ENCODE measurements at places on chromosomes 7 and 10.
A peak's percentile ranks its signal among the peaks of the same experiment; 100 is the strongest.

DNA sequence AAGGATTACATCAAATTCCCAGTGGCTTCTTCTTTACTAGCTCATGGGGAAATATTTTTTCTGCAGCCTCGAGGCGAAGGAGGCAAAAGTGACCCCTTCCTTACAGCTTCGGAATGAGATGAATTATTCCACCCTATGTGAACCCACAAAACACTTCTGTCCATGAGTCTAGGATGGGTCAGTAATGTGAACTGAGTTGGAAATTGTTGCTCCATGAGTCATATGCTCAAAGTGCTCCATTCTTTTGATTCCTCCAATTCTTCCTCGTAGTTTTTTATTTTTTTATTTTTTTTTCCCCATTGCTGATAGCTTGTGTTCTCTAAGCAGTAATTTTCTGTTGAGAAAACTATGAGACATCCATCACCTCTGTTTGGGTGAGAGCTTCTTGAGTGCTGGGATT is 31.7 kb upstream of the FAM204A start:
- no peak for DNase-seq

- DNase-seq: no peak
These were observed 62.8 kb downstream of the PODXL start for GRCh38 chr7:131493581-131493980.

- DNase-seq: no peak
These were observed 19.1 kb upstream of the KCNK18 start for GRCh38 chr10:117178190-117178589.

DNA sequence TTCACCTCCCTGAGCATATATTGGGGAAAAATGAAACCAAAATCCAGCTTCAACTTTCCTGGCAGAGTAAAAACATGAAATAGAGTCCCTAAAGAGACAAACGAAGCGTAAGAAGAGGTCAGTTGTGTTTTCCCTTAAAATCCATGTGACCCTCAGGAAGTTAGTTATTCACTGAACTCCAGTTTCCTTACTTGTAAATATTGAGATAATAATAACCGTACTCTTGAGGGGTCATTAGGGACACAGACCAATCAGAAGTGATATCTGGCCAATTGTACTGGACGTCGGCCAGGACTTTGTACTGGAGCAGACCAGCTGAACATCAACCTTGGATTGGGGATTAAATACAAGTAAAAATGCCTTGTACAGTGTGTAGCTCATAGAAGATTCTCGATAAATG is 167.0 kb downstream of the GATA3 start:
- DNase-seq: peak; percentile 52

- DNase-seq: no peak
These were observed 242.1 kb upstream of the KCND2 start for GRCh38 chr7:120030876-120031275.

DNA sequence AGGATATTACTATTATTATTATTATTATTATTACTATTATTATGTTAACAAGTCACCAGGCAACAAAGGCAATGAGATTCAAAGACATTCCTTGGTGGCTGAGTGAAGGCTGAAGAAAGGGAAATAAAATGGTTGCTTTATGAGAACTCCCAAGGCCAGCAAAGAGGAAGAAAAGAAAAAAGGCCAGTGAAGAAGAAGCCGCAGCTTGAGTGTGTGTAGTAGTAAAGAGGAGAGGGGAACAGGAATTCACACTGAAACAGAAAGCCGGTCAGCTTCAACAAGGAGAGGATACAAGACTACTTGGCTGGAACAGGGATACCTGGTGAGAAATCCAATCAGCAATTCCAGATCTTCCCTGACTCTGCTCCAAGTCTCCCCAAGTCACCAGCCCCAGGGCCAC is 42.4 kb downstream of the PLXNA4 start:
- DNase-seq: no peak

DNA sequence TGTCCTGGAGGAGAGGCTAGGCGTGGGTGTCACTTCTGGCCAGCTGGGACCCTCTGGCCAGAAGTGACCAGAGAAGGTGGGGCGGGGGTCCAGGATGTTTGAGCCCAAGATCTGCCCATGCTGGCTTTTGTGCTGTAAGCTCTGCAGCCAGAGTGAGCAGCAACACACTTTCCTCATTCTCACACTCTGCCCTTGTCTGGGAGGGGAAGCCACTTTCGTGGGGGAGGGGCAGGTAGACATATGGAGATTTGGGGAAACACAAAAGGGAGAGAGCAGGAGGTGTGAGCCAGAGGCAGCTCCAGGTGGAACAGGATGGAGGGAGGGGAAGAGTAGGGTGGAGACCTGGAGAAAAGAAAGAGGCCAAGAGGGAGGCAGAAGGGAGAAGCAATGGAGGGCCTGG is 31.5 kb upstream of the ADCYAP1R1 start:
- no peak for DNase-seq

- DNase-seq: no peak
These were observed 332.1 kb upstream of the CELF2 start for GRCh38 chr10:10685566-10685965.

DNA sequence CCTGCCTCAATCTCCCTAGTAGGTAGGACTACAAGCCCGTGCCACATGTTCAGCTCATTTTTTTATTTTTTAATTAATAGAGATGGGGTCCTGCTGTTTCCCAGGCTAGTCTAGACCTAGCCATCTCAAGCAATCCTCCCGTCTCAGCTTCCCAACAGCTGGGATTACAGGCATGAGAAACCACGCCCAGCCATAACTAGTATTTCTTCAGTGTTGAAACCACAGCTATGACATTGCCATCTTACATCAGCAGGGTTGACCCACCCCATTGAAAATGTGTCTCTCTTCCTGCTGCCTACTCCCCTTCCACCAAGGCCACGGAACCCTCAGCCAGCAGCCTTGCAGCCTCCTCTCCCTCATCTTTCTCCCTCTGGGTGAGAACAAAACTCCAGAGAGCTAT is 62.1 kb upstream of the ZNF746 start:
- no peak for DNase-seq

DNA sequence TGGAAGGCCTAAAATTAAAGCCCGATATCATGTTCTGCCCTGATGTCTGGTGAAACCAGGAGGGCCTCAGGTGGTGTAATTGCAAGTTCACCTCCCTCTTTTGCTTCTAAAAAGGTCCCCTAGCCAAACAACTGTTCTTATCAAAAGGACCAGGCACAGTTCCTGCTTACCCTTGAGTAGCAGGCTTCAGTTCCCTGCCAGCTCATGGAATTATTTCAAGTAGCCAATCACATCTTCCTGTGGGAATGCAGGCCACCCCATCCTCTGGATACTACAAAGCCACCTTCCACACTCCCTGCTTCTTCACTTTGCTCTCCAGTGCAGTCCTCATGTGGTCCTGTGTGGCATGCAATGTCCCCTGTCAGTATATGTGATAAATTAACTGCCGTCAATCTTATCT is 97.7 kb upstream of the GALNT17 start:
- no peak for DNase-seq

DNA sequence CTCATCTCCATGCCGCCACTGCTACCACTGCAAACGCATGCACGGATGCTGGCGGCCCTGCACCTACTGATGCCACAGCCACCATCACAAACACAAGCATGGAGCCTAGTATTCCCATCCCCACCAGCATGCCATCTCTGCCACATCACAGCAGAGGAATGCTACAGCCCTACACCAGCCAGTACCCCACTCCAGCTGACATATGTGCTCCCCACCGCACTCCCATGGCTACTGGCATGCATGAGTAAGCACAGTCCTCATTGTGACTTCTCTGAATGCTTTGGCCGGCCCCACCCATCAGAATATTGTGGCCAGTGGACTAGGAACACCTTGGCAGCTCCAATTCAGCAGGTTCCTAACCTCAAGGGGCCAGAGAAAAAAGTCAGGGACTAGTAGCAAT is 705.5 kb downstream of the POM121L12 start:
- DNase-seq: no peak

GRCh38 chr7:9488555-9488954 is 1055.1 kb downstream of the NXPH1 start:
- DNase-seq: no peak

GRCh38 chr10:21724687-21725367 is 190.8 kb downstream of the MLLT10 start:
- peak; percentile 98 for DNase-seq

- DNase-seq: peak; percentile 60
These were observed 14.8 kb downstream of the CYP3A7 start for GRCh38 chr7:99719996-99720769.

- DNase-seq: no peak
These were observed 3.8 kb upstream of the MKI67 start for GRCh38 chr10:128130051-128130450.

GRCh38 chr10:452512-453426 is 236.7 kb downstream of the DIP2C start:
- no peak for DNase-seq

- DNase-seq: no peak
These were observed 257.1 kb upstream of the KIAA1217 start for GRCh38 chr10:23951841-23952240.

- no peak for DNase-seq
These were observed 64.9 kb downstream of the NPTX2 start for GRCh38 chr7:98681951-98682350.

DNA sequence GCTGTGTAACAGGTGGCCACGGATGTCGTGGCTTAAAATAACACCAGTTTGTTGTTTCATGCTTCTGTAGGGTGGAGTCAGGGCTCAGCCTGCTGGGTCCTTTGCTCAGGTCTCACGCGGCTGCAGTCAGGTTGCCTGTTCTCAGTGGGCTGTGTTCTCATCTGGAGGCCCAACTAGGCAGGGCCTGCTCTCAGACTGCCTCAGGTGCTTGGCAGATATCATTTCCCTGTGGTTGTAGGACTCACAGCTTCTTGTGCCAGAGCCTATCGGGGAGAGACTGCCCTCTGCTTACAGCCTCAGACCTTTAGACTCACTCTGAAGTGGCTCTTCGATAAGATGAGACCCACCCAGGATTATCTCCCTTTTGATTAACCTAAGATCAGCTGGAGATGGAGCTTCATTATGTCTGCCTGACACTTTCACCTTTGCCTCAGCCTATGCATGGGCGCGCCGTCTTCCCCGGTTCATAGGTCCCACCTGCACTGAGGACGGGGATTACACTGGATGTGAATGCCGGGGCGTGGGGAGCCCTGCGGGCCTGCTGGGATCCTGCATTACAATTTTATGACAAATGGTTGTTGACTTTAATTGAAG is 55.3 kb downstream of the INPP5A start:
- DNase-seq: no peak

DNA sequence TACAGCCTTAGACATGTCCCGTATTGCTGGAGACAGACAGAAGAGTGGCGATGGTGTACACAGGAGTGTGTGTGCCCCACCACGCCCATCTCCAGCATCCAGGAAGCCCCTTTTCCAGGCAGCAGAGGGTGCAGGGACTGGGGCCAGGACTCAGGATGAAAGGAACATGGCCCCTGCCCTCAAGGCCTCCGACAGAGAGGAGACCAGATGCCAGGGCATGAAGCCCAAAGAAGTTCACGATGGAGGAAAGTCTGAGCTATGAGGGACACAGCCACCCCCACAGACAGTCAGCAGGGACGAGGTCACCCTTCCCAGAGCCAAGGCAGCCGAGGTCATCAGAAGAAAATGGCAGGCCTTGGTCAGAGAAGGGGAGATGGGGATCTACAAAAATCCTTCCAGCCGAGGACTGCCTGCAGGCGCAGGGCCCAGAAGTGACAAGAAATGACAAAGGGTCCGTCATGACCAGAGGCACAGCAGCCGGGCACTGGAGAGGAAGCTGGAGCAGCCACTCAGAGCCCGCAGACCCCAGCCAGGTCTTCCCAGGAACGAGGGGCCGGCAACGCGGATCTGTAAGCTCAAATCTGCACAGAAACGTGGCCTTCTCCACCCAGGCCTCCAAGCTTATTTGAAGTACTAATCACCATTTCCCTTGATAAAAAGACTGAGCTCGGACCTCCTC is 78.7 kb upstream of the PPP2R2D start:
- DNase-seq: peak; percentile 15

DNA sequence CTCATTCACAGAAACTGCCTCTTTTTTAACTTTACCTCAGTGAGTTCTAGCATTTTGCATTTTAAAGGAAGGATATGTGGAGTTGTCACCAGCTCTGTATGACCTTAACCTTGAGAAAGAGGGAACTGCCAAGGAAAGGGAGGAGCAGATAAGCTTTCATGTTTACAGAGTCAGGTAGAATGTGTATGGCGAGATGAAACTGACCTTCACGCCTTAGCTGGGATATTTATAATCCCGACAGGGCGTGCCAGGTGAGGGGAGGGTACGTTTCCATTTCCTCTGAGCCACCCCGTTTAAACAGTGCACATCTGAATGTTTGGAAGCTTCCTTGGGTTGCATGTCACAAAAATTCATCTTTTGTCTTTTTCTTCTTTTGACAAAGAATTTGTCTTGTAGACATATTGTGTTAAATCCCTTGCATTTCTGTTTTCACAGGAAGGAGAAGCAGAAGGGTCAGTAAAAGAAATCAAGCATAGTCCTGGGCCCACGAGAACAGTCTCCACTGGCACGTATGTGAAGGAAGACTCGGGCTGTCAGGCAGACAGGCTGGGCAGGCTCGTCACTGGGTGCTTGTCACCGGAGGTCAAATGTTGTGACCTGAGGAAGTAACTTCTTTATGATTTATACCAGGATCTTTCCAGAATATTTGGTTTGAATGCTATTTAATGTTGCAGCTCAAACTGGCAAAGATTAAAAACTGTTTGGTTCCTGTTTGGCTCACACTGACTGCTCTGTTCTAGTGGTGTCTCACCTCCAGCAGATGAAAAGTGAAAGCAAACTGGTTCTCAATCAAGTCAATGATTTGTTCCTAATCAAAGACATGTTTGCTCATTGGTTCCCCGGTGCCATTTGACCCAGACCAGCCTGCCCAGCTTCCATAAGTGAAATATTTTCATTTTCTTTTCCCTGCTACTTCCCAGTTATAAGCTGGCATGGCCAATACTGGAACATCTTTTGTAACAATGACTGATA is 16.2 kb downstream of the OPTN start:
- DNase-seq: no peak

Measured in stomach (tissue), 19 donors.